Endothelial cell (in vitro differentiated cells): ENCODE measurements at places on chromosomes 12 and 14. TPM values are rescaled to one million over a fixed set of nuclear protein-coding genes. Genes with fewer than 3 reads are reported as not detected.
A peak's percentile ranks its signal among the peaks of the same experiment; 100 is the strongest.

- no peak for DNase-seq
Measured at GRCh38 chr14:36820111-36820709, 158.6 kb downstream of the PAX9 start.

Gene NRIP2
- total RNA-seq: 0.13 TPM

DNA sequence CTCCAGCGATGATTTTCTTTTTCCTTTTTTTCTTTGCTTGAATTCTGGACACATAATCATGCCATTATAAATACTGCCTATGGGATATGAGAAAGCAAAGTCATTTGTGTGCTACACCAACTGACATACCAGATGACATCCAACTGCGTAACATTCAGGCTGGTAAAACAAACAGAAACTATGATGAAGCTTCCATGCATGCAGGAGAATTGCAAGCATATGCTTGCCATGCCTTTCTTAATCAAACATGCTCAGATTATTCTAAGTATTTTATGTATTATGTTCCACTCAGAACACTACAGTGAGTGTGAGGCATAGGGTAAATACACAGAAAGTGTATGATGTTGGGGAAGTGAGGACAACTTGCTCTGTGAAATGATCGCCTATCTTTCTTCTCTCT lies 97.4 kb downstream of the C12orf50 start:
- DNase-seq: no peak

Gene GARIN6
- total RNA-seq: not detected

DNA sequence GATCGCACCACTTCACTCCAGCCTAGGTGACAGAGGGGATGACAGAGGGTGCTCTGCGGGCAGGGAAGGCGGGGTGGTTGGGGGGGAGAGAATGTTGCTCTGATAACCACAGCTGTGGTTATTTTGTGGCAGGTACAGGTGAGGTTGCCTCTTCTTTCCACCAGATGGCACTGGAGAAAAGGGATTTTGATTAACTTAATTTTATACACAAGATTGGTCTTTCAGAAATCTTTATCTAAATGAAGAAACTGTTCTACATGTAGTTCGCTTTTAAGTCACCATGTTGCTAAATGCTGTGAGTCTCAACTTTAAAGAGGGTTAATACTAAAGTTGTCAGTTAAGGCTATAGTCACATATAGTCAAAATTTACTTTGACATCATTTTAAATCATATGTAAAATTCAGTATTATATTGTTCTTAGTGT lies 25.7 kb downstream of the FGF23 start:
- DNase-seq: no peak

Gene CLEC1B
- total RNA-seq: not detected

GRCh38 chr12:53049571-53050318 lies at the start of gene TNS2:
Gene TNS2 (plus strand): TSS chr12:53050065. CDS start chr12:53050186, 121 bp downstream.
- DNase-seq: peak; percentile 71

GRCh38 chr14:42299692-42300091 lies 693.0 kb downstream of the LRFN5 start:
- no peak for DNase-seq

Gene SENP1
- 31.2 TPM for total RNA-seq

GRCh38 chr14:24095271-24096068 lies 1.4 kb downstream of the PCK2 start:
- peak; percentile 12 for DNase-seq

GRCh38 chr12:121811434-121812319 lies 7.9 kb downstream of the SETD1B start:
- peak; percentile 90 for DNase-seq

DNA sequence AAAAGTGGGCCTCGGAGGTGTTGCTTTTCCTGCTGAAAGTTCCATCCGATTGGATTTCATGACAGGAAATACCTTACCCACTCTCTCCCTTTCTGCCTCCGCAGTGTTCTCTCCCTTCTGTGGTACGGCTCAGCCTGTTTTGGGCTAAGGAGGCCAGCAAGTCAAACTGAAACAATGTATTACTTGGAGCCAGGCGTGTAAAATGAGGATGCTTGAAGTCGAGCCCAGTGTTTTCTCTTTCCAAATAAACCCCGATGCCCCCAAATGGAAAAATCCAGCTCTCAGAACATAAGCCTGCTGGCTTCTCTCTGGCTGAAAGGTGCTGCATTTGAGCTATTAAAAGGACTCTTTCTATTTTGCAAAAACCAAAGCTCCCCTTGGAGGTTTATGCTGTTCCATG lies 124.7 kb downstream of the ZNF664 start:
- DNase-seq: no peak

- DNase-seq: no peak
Measured at GRCh38 chr14:57485635-57486034, 8.0 kb downstream of the CCDC198 start.

DNA sequence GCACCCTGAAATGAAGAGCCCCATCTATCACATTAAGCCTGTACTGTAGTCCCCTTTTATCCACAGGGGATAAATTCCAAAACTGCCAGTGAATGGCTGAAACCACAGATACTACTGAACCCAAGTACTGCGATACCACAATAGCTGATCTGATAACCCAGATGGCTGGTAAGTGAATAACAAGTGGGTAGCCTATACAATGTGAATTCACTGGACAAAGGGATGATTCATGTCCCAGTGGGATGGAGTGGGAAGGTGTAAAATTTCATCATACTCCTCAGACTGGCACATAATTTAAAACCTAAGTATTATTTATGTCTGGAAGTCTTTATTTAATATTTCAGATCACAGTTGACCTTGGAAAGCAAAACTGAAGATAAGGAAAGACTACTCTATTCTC lies 201.3 kb downstream of the GPHN start:
- no peak for DNase-seq

Gene TPH2
- 0.10 TPM for total RNA-seq

Gene RPL41
- total RNA-seq: 3,242 TPM

Gene VRTN
- 4.3 TPM for total RNA-seq

GRCh38 chr12:30019366-30020140 lies 235.8 kb upstream of the TMTC1 start:
- no peak for DNase-seq

- DNase-seq: no peak
Measured at GRCh38 chr12:72869024-72869423, 596.9 kb downstream of the TRHDE start.

Gene TAS2R14
- 2.0 TPM for total RNA-seq

Gene NKX2-1
- not detected for total RNA-seq

Gene CCDC60
- total RNA-seq: 1.9 TPM

DNA sequence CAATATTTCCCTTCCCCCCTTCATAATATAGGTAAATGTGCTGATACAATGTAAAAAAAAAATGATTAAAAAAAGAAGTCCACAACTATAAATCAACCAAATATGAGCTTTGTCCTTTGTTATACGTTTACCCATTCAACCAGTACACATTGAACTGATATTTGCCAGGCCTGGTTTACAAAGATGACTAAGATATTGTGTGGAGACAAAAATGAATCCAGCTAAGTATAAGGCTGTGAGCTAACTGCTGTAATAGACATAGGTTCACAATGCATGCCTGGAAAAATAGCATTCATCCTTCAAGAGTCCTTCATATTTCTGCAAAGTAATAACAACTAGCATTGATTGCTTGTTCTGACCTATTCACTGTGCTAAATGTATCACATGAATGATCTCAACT lies 6.9 kb downstream of the C12orf56 start:
- DNase-seq: no peak
